ENCODE measurements at places on chromosomes 3 and 15.

GRCh38 chr3:49135499-49135898 is 2.6 kb upstream of the LAMB2 start:
- no peak for DNase-seq

DNA sequence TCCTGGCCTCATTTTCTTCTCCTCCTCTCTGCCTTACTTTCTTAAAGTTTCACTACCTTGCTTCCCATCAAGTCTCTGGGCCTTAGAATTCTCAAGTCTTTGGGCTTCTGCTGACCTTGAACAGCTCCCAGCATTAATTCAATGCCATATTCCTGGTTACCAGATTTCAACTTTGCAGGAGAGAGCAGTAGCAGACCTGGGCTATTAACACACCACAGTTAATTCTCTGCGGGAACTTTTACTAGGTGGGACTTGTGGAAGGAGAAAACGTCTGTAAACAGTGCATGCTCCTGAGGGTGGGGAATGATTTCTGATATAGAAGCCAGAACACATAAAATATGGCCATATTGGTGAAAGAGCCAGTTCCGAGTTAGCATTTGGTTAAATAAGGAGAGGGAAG is 214.6 kb downstream of the MEIS2 start:
- no peak for DNase-seq

GRCh38 chr3:197064771-197065170 is 35.2 kb upstream of the MELTF start:
- DNase-seq = no peak

- DNase-seq = no peak
These were observed 949.0 kb downstream of the EPHA3 start for GRCh38 chr3:90056281-90057032.

- DNase-seq = no peak
These were observed 246.6 kb upstream of the KCNMB2 start for GRCh38 chr3:178289544-178290160.

DNA sequence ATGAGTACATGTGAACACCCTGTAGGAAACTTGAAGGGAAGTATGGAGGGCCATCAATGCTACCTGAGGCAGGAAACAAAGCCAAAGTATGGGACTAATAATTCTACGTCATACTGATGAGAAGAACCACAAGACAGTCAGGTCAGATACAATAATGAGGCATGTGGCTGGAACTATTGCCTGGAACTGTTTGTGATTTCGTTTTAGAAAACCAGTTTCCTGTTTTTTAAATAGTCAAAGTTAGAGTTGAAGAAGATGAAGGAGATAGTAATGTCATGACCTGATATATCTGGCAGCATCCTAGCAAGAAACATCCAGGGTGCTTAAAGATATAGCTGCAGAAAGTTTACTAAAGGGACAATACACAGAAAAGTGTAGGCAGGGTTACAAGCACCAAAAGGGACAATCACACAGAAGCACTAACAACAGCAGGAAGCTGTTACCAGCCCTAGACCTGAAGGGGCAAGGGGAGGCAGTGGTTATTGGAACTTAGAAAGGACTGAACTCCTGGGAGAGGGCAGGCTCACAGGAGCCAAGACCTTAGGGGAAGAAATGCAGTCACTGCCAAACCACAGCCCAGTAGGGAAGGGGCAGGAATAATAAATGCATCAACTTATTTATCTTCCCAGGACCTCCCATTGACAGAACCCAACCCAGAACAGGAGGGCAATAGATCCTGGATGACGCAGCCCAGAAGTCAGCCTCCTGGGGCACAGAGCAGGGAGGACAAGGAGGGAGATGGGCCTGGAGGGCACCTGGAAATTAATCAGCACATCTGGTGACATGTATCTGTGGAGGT is 302.1 kb upstream of the STT3B start:
- no peak for DNase-seq

GRCh38 chr3:101995371-101996046 is 146.2 kb downstream of the NFKBIZ start:
- no peak for DNase-seq

DNA sequence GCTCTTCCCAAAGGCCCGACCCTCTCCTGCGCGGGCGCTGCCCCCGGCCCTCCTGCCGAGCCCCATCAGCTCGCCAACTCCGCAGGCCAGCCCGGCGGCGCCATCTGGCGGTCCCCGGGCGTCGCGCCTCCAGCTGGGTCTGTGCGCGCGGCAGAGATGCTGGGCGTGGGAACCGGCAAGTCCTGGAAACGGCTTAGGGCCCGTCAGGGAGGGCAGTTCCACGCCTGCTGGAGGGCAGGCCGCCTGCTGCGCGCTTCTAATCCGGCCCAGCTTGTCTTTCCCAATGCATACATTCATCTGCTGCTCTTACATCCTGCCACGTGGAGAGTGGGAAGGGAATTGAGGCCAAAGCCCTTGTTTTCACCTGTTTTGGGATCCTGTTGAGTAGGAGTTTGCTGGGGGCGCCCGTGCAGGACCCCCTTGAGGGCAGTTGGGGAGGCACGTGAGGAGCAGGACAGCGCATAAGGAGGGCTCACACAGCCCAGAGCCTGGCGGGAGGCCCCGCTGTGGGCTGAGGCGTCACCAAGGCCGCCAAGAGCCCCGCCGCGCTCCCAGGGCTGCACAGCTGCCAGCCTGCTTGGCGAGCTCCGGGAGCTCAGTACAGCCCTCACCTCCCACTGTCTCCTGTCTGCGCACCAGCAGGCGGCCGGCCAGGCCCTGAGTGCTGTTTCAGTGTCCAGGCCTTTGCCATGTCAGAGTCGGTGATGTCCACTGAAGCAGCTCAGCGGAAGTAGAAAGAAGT is 165.6 kb downstream of the NSMCE3 start:
- no peak for DNase-seq

All from HEK293T (cell line).